Right lung (tissue), 10 donors: ENCODE measurements at places on chromosomes 2 and 18. TPM values are rescaled to one million over a fixed set of nuclear protein-coding genes. Genes with fewer than 3 reads are reported as not detected.

DNA sequence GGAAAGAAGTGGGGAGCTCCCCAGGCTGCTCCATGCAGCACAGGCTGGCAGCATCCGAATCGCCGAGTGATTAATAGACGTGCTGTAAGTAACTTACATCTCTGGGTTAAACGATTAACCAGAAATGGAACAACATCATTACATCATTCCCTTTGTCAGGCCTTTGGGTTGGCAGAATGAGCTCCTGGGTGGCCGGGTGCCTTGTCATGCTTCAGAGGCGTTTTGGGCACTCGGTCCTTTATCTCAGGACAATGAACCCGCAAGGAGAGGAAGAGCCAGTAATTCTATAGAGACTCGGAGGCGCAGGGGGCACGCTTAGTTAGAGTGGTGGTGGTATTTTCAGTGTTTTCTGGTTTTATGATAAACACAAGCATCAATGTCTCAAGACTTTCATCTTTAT is 146.9 kb upstream of the TPO start:
- DNase-seq: no peak

DNA sequence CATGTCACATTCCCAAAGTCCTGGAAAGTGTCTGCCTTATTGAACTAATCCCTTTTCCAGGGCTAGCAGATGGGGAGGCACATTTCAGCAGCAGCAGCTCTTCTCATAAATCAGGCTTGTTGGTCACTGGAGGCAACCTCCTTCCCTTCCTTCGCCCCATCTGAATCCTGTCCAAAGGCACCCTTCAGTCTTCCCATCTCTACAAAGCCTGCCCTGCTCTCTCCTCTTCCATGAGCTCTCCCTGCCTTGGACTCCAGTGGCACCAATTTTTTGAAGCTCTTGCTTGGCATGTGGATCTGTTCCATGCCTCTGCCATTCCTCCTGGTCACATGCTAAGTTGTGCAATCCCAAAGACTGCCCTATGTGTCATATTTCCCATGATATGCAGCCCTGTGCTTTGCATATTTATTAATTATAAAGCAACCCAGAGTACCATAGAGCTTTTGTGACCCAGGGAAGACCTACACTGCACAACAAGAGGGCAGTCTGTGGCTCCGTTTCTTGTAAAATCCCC is 70.3 kb downstream of the ANTXR1 start:
- DNase-seq: no peak

- no peak for DNase-seq
These were observed 193.0 kb upstream of the RGPD4 start for GRCh38 chr2:107633580-107634147.

DNA sequence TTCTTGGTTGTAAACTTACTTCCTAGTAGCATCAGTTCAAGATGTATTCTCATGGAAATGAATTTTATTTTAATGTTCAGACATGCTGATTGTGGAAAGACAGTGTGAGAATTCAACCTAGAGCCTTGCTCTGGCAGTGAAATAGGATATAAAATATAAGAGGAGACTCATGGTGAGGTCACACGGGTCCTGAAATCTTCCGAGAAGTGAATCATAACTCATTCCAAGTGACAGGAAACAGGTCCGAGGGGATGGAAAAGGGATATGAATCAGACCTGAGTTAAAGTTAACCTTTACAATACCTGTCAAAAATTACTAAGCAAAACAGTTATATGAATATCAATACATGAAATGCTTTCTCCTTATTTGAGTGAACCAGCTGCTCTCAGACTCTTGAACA is 185.2 kb upstream of the LRRTM1 start:
- no peak for DNase-seq

DNA sequence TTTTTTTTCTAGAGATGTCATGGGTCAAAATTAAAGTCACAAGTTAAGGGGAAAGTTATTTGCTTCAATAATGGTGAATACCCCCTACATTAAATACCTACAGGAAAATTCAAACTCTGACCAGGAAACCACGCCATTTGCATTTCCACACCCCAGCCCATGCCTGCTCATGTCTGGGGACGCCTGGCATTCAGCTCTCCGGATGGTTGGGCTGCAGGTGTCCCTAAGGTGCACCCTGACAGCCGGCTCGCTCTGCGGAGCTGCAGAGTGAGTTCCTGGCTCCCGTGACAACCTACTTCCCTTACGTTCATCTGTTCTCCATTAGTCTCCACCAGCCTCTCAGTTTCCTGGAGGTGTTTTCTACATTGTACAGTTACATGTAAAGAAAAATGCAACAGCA is 122.7 kb upstream of the RIOK3 start:
- no peak for DNase-seq

DNA sequence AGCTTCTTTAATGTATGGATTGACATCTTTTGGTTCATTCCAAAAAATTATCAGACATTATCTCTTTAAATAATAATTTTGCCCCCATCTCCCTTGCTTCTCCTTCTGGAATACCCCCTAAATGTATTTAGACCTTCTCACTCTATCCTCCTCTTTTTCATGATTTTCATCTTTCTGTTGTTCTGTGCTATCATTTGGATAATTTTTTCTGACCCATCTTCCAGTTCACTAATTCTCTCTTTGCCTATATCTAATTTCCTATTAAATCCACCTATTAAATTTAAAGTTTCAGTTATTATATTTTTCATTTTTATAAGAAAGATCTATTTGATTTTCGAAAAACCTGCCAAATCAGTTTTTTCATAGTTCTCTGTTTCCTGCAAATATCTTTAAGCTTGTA is 67.8 kb upstream of the ODC1 start:
- no peak for DNase-seq

DNA sequence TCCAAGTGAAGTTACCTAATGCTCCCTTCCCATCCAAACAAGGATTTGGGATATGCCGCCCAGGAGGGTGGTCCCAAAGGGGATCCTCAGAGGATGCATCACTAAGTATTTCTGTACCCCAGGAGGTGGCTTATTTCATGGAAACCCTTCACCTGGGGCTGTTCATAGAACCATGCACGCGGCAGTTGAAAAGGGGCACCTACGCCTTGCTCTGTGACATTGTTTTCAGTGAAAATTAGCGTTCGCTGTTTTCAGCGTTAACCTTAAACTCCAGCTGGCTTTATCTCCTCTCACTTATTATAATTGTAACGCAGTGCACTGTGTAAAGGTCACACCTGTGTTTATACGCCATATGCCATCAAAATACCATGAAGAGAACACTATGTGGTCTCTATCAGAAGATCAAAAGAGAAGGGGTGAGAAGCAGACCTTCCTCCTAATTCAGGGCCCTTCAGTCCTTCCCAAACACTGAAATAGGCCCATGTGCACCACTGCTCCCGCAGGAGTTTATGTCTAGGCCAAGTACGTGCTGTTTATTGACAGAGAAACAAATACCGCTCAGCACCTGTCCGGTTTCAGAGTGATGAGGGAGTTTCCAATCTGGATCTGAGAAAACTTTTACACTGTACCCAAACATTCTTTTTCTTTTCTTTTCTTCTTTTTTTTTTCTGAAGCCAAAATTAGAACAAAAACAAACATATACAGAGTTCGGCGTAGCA is 162.1 kb downstream of the BCL2 start:
- no peak for DNase-seq

DNA sequence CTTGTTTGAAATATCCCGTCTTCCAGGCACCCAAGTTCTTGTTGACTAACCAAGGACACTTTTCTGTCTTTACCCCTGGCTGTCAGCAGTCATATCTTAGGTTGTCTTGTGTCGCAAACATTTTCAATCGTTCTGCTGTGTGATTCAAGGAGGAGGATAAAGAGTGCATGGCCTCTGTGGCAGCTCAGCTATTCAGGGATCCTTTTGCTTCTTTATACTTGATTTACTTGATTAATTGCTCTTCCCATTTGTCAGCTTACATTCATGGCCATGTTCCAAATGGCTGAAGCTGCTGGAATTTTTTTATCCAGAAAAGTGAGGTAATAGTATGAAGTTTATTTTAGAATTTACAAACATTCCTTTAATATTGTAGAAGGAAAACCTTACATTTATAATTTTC is 97.3 kb upstream of the FZD5 start:
- no peak for DNase-seq

GRCh38 chr18:32714571-32715148 is 58.2 kb downstream of the KLHL14 start:
- DNase-seq: peak; percentile 62

- DNase-seq: no peak
These were observed 19.4 kb upstream of the MPPE1 start for GRCh38 chr18:11927497-11927896.

DNA sequence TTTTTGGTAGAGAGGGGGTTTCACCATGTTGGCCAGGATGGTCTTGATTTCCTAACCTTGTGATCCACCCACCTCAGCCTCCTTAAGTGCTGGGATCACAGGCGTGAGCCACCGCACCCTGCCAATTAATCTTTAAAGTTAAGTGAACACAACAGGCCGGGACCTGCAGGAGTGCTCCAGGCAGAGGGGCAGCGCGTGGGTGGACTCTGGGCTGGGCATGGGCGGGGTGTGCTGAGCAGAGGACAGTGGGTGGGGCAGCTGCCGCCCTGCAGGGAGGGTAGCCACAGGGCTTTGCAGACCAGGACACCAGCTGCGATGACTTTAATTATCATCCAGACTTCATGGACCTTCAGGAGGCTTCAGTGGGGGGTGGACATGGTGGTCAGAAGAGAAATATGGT is 8.8 kb upstream of the GPR148 start:
- DNase-seq: no peak

GRCh38 chr2:162233197-162233596 is 10.0 kb downstream of the FAP start:
- no peak for DNase-seq

- DNase-seq: no peak
These were observed 54.3 kb downstream of the RAB10 start for GRCh38 chr2:26088038-26088643.

DNA sequence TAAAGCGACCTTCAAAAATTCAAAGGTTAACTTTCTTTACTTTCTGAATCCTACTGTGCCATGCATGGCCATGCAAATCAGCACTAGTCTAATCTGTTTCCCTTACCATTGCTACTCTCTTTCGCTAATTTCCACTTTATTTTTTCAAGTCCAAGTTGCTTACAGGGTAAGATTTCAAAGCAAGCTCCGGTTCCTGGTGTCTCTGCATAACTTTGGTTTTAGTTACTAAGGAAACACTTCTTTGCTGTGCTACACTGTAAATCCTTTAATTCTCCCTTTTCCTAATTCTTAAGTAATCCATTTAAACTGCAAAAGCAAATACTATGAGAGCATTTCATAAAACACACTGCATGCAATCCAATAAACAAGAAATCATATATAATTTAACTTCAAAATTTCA is 383.5 kb upstream of the LYPD1 start:
- no peak for DNase-seq

GRCh38 chr2:233976690-233977294 is 59.6 kb downstream of the TRPM8 start:
- DNase-seq: peak; percentile 26

GRCh38 chr2:95387358-95387757 is 15.2 kb upstream of the FAHD2A start:
- DNase-seq: no peak

DNA sequence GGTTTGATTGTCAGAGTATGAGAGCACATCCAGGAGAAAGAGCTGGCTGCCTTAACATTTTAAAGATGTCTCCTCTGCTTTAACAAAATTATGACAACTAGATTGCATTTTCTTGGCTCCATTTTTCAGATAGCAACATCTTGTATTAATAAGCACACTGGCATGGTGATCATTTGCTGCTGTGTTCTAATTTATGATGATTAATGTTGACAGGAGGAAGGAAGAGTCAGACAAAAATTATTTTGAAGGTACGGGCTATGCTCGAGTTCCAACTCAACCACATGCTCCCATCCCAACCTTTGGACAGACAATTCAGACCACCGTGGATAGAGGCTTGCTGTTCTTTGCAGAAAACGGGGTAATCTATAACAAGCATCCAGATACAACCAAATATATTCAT is 98.2 kb upstream of the TTC39C start:
- DNase-seq: no peak

DNA sequence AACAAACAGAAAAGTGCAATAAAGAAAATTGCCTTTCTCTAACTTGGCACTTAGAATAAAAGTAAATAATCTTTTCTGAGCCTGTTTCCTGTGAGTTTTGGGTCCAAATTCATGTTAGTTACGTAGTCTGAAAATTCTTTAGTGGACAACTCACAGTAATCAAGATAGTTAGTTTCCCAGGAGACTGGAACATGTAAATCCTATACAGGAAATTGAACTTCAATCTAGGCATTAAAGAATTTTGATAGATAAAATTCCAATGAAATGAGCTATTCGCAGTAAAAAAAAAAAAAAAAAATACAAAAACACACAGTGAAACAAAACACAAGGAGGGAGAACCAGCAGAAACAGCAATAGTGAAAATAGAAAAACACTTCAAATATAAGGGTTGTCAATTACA is 83.8 kb upstream of the REG3G start:
- no peak for DNase-seq

DNA sequence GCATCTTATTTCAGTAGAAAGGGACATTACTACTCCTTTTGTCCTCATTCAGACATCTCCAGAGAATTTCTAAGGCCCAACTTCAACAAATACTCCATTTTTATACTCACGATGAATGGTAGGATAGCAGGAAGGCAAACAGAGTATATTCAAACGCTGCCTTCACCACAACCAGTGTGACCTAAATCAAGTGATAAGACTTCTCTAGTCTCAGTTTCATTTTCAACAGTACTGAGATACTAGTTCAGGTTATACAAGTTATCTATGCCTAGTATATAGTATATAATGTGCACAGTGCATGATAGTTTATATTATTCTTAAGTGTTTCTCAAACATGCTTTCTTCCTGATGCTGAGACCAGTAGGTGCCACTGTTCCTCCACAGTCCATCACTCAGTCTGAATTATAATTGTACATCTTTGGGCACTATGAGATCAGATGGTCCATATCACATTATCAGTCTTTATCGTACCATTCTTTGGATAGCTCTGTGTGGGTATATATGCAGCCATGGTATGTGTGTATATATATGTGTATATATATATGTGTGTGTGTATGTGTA is 66.3 kb upstream of the RPE start:
- no peak for DNase-seq

GRCh38 chr2:233179848-233180366 is 71.6 kb upstream of the ATG16L1 start:
- no peak for DNase-seq

- DNase-seq: no peak
These were observed 50.8 kb upstream of the UGP2 start for GRCh38 chr2:63790906-63791305.

DNA sequence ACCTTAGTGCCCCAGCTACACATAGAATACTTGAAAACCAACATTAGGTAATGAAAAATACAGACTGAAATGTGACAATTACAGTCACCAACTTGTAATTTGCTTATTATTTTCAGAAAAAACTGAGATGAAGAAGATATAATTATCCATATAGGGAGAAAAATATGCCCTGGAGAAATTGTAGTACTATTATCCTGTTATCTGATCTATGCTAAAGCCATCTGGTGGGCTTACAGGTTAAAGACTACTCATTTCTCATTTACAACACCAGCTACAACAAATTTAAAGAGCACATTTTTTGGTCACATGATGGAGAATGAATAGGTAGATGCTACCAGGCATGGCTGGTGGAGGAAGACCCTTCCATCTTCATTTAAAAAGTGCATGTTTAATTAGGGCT is 79.6 kb upstream of the NYAP2 start:
- DNase-seq: no peak

ARHGEF4 gene
- 2.0 TPM for polyA plus RNA-seq

ABCG5 gene
- polyA plus RNA-seq: 0.46 TPM

SCYGR2 gene
- polyA plus RNA-seq: not detected

SEPTIN2 gene
- polyA plus RNA-seq: 631 TPM

NPAS2 gene
- 26.7 TPM for polyA plus RNA-seq

FOXD4L1 gene
- 0.21 TPM for polyA plus RNA-seq

KLHL30 gene
- polyA plus RNA-seq: 0.19 TPM

TUBA3E gene
- 0.09 TPM for polyA plus RNA-seq

SERPINB8 gene
- 4.2 TPM for polyA plus RNA-seq

TIMM21 gene
- 57.8 TPM for polyA plus RNA-seq

TMEM150A gene
- polyA plus RNA-seq: 15.9 TPM
